AG04449 (cell line): ENCODE measurements at places on chromosomes 7 and 10.

DNA sequence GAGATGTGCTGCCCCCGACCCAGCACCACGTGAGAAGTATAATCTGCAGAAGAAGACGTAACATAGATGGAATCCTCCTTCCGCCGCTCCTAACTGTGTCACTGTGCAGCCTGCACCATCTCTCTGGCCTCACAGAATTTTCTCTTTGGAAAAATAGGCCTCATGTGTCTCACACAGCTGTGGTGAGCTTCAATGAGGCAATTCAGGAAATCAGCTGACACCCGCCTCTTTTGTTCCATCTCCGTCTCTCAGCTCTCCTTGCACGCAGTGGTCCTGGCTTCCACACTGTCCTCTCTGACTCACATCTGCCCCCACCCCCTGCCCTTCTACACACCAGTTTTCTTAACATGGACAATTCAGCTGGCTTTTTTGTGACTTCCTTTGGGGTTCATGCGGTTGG lies 7.2 kb downstream of the C10orf90 start:
- peak; percentile 40 for DNase-seq

GRCh38 chr7:22587322-22587721 lies 87.3 kb upstream of the STEAP1B start:
- no peak for DNase-seq

DNA sequence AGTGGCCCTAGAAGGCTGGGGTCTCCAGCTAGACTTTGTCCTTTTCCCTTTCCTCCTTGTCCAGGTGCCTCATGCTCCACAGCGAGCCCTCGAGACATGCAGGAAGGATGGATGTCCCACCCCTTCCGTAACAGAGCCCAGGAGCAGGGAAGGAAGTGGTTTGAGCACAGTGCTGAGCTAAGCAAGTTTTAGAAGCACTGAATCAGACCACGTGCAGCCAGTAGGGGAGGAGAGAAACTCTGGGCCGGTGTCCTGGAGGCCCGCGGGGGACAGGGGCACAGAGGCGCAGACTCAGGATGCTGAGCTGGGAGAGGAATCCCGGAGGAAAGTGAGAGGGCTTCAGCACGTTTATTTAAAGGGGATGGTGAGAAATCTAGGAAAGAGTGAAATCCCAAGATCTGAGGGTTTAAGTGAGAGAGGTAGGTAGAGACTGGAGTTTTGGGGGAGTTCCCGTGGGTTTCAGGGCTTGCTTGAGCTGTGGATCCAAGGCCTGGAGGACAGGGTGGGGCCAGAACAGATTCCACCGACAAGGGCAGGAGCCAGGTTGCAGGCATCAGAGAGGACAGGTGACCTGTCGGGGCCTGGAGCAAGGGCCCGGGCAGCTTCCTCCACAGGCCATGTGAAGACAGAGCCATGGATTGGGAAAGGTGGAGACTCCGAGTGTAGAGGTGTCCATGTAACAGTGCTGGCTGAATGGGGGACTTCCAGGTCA lies 4.4 kb upstream of the IRF5 start:
- no peak for DNase-seq

GRCh38 chr7:5672468-5672867 lies 109.0 kb downstream of the RNF216 start:
- DNase-seq, result no peak

DNA sequence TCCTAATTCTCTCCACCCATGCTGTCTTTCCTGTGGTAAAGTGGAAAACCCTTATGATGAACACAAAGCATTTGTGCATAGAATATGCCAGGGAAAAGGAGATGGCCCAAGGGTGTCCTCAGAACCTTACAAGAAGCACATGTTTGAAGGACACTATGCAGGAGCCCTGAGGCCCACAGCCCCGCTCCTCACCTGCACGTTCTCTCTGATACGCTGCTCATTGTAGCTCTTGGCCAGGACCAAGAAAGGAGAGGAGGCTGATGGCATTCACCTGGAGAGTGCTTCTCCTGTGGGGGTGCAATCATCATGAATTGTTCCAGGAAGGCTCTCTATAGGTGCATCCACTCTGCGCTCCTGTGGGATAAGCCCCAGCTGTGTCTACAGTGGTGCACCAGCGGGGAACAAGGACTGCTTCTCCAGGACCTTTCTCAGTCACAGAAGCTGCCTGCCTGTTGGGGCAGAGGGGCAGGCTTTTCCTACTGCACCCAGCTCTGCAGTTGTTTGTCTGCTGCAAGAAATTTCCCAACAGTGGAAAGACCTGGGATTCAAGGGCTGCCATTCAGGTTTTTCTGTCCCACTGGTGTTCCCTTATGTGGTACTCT lies 19.9 kb downstream of the AKR1C2 start:
- DNase-seq, result no peak

DNA sequence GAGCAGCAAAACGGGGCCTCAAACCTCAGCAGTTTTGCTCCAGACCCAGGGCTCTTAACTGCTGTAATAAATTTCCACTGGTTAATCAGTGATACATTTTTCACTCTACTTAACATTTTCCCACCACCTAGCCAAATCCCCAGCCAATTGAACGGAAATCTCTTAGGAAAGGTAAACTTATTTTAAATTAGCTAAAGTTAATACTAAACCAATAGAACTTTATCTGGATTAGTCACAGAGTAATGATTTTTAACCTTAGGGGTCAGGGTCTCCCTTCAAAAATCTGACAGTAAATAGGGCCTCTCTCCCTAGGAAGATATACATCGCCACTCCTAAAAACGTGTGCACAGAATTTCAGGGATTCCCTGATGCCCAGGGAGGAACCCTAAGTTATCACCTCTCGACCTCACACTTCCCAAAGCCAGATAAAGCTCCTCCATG lies 87.4 kb upstream of the KMT2E start:
- DNase-seq, result no peak

DNA sequence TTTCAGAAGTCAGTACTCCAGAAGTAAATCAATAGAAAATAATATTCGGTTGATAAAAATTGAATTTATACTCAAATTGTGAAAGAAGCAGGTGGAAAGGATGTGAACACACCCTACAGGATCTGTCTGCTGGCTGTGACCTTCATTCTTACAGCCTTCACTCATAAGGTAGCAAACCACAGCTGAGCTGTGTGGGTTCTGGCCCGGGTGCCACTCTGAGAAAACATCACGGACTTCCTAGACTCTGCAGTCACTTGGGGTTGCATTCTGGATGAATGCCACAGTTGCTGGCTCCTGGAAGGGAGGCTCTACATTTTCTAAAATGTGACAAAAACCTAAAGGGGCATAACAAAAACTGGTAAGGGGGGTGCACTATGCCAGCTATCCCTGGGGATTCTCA lies 36.0 kb upstream of the ABLIM1 start:
- DNase-seq, result no peak

DNA sequence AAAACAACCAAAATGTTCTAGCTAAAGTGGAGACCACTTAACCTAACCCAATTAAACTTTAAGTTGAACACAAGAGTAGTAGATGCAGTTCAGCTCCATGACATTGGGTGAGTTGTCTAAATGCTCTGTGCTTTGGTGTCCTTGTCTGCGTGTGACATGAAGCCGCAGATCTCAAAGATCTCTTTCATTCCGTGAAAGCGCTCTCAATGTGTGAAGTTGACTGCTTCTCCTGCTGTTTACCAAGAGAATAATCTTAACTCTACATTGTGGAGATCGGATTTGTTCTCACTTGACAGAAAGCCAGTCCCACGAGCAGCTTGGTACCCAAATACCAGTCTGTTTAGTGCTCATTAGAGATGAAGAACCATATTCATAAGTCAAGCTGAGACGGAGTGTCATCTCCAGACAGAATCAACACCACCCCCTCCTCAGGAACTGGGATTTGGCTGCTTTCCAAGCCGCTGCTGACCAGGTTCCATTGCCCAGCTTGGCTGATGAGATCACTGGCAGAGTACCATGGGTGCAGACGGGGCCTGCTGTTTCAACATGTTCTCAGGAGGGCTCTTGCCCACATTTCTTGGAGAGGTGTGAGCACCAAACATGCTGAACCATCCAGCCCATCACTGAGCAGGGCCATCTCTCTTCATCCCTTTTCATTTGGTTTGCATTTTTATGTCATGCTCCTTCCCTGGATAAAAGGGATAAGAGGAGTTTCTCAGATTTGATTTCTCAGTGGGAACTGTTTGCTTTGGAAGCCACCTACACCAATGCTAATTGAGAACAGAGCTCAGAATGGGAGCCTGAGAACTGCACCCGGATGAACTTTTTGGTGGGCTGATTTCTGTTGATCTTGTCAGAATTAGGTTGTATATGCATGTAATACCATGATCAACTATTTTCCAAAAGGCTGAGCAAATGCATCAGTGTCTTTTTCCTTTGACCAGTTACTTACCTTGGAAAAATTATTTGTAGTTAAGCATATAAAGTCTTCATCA lies 95.8 kb upstream of the AGBL3 start:
- DNase-seq, result no peak
